ENCODE measurements at places on chromosomes 6 and 20.

DNA sequence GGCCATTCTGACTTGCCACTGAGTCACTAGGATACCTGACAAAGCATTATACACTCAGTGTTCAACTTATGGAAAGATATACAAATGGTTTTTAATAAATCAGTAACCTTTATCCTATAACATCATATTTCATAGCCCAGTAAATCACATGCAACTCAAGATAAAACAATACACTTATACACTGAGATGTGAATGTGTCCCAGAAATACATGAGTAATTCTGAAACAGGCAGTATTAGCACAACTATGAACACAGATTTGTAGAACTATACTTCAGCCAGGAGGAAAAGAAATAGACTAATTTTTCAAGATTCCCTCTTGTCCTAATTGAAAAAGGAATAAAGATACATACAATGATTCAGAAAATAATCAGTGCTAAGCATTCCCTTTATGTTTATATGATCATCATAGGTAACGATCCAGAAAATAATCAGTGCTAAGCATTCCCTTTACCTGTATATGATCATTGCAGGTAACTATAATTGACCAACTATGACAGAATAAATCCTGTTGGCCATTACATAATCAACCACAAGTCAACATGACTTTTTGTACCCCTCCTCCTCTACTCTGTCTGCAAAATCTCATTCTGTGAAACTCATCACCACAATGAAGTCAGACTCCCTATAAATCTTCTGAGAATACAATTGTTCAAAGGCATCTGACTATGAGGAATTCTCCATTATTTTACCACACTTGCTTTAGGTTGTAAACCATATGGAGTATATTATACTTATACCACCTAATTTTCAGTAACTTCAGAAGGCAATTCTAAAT is 30.3 kb downstream of the HACE1 start:
- DNase-seq: no peak

- no peak for DNase-seq
These were observed 430.3 kb downstream of the TFAP2A start for GRCh38 chr6:9984607-9985006.

GRCh38 chr20:6828794-6829423 is 61.4 kb downstream of the BMP2 start:
- peak; percentile 5 for DNase-seq

- DNase-seq: peak; percentile 18
These were observed 57.8 kb upstream of the EDN1 start for GRCh38 chr6:12232339-12232738.

- DNase-seq: no peak
These were observed 49.1 kb upstream of the DST start for GRCh38 chr6:56691814-56692213.

GRCh38 chr6:74953708-74954107 is 252.1 kb downstream of the COL12A1 start:
- no peak for DNase-seq

- no peak for DNase-seq
These were observed 98.7 kb downstream of the PLEKHG1 start for GRCh38 chr6:150698391-150698790.

DNA sequence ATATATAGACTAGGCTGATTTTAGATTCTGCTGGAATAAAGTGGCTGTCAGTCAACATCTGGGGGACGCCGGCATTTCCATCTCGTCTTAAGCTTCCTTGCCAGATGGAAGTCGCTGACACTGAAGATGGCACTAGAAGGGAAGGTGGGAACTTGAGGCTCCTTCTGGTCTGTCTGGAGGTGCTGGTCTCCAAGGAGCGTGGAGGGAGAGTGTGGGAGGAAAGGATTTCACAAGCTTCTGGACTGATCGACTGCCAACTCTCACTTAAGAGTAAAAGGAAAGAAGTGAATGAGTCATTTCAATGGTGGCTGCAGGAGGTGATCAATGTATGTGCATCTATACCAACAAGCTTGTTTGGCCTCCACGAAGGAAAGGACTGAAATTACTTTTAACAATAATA is 40.4 kb downstream of the DUSP22 start:
- no peak for DNase-seq
